GM23248 (cell line): ENCODE measurements at places on chromosomes 2 and 18.

- DNase-seq: no peak
Observed at GRCh38 chr2:47720036-47720435, 62.9 kb upstream of the MSH6 start.

DNA sequence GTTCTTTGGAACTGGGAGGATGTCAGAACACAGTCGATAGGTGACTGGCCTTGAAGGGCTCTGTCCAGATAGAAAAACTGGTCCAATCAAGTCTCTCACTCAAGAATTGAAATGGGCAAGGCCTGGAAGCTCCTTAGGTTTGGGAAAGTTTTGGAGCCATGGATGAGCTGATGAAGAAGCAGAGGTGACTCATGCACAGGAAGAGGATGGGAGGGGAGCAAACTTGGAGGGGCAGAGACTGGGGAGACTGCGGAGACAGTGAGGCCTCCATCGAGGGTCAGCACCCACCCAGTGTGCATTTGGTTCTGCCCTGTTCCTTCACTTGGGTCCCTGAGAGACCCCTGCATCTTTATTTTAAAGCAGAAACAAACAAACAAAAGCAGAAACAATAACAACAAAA, 41.1 kb downstream of the SOWAHC start:
- peak; percentile 29 for DNase-seq

DNA sequence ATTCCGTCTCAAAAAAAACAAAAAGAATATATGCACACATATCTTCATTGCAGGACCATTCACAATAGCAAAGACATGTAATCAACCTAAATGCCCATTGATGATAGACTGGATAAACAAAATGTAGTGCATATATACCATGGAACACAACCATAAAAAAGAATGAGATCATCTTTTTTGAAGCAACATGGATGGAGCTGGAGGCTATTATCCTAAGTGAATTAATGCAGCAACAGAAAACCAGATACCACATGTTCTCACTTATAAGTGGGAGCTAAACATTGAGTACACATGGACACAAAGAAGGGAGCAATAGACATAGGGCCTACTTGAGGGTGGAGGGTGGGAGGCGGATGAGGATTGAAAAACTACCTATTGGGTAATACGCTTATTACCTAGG, 8.8 kb downstream of the NT5C1B start:
- DNase-seq: no peak

DNA sequence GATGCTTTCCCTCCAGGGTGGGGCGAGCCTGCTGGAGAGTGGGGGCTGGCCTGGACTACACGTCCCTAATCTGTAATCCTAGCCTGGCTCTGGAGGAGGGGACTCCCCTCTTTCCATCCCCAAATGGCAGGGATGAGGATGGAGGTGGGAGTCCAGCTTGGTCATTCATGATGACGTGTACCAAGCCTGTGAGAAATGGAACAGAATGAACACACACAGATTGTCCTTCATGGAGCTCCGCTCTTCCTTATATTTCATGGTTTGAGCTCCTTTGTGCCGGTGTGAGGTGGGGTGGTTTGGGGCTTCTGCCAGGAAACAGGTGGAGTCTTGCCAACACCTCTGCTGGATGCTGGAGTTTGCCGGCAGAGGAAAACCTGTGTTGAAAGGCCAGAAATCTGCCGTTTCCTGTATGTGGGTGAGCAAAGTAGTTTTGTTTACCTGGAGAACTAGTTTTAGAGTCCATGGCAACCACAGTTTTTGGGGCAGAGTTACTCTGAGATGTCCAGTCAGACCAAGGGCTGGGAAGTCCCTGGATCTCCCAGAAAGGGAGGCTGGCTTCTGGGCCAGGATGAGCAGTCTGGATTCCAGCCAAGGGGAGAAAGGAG, 417.6 kb upstream of the MEX3C start:
- no peak for DNase-seq

DNA sequence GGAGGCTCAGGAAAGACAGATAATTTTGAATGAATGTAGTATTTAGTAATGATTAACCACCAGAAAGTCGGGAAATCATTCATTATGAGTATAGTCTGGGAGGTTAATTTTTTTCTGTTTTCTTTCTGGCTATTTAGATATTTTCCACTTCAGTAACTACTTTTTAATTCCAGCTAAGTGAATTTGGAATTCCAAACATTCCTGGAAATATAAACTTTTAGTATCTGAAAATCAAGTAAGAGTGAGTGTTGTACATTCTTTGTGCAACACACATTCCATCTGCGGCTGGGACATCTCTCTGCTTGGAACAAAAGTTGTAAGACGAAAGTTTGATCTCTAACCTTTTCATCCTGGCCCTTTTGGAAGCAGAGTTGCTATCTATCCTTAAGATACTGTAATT, 275.7 kb upstream of the SPRED2 start:
- no peak for DNase-seq

DNA sequence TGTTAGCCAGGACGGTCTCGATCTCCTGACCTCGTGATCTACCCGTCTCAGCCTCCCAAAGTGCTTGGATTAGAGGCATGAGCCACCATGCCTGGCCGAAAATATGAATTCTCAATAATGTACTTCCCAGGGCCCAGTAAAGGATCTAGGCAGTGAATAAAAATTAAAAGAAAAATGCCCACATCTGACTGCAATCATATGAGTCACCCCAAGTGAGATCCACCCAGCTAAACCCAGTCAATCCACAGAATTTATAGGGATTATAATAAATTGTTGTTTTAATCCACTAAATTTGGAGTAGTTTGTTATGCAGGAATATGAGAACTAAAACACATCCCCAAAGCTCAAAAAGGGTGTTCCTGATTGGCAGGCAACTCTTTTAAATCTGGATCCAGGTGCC, 93.5 kb upstream of the STK39 start:
- DNase-seq: peak; percentile 64

DNA sequence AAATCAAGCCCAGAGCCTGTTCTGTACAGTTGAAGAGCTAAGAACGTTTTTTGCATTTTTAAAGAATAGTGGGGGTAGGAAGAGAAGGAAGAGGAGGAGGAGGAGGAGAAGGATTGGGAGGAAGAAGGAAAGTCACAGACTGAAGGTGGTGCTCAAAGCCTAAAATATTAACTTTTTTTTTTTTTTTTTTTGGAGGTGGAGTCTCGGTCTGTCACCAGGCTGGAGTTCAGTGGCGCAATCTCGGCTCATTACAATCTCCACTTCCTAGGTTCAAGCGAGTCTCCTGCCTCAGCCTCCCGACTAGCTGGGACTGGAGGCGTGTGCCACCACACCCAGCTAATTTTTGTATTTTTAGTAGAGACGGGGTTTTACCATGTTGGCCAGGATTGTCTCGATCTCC, 18.3 kb upstream of the KLHL29 start:
- no peak for DNase-seq

- DNase-seq: no peak
Observed at GRCh38 chr18:59605633-59606192, 91.5 kb downstream of the CCBE1 start.

GRCh38 chr18:22935431-22935830, 2.3 kb downstream of the RBBP8 start:
- DNase-seq: no peak

DNA sequence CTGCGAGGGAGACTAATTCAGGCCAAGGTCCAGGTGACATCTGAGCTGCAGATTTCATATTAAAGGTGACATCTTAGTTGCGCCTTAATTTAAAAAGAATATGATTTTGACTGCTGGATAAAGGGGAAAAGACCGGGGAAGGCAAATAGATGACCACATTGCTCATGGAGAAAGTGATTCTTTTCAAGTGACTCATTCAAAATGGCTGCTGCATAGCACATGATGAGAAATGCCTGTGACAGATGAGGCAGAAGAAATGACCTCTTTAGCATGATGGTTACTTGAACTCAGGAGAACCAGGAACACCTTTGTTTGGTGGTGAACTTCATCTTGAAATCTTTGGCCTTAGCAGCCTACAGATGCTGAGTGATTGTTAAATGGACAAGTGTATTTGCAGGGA, 385.8 kb upstream of the TRIB2 start:
- peak; percentile 80 for DNase-seq
